ENCODE measurements at places on chromosomes 2 and 18.

- no peak for DNase-seq
Observed at GRCh38 chr18:36075862-36076587, 8.7 kb upstream of the RPRD1A start.

DNA sequence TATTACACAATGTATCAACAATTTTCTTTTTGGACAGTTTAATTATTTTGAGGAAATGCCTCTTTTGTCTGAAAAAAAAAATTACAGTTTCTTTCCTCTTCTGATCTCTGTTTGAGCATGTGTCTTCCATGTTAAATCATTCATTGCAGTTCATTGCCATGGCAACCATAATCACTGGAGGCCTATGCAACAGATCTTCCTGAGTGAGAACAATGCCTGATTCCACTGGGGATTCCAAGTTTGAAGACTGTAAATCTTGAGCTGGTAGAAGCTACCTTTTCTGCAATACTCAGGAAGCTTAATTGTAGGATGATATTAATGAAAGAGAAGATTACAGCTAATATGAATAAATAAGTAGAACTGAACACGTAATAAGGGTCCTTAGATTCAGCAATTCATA is 721.4 kb upstream of the CNTNAP5 start:
- no peak for DNase-seq

DNA sequence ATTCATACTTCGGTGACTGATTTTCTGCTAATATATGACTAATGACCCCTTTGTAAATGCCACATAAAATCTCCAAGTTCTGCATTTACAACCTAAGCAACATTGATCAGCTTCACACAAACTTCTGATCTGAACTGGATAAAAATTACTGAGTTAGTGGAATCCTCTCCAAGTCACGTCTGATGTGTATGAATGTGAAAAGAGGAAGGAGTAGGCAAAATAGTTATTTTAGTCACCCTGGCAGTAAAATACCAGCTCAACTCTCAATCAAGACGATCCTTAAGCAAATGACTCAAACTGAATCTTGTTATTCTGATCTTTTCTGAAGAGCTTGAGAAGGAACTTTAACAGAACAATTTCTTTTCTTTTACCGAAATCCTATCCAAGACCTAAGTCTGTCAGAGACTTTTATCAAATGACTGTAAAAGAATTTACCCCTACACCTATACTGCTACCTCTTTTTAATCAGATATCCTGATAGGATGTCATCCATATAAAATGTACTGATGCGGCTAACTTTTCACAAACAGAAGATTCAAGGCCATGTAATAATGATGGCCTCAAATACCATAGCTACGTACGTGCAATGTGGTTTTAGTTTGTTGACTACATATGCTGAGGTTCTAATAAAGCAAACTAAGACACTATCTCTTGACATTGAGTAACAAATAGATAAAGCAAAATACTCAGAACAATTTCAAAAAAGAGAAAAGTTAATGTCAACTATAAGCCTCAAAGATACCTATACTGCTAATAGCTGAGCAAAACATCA is 23.7 kb downstream of the CUL3 start:
- no peak for DNase-seq

DNA sequence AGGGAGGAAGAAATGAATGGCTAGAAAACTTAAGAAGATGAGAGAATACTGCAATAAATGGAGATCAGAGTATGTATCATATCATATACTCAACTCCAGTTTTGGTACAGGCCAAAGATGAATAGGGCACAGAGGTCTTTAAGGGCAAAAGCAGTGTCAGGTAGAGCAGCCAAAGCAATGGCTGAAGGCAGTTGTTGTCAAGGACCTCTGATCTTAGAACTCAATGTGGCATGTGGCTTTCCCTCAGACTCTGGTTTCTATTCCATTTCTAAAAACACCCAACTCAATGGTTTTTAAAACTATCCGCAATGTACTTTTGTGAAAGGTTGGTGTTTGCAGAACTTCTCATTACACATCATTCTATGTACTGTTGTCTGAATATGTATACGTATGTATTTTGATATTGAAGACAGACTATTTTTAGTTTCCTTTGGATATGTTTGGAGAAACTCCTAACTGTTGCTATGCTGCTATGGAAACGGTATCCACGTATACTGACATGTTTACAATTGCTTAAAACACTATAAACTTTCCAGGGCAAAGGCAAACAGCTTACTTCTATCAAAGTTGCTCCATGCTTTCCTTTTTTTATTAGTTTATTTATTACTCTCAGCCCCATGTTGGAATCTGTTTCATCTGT is 58.1 kb upstream of the PELI1 start:
- no peak for DNase-seq

DNA sequence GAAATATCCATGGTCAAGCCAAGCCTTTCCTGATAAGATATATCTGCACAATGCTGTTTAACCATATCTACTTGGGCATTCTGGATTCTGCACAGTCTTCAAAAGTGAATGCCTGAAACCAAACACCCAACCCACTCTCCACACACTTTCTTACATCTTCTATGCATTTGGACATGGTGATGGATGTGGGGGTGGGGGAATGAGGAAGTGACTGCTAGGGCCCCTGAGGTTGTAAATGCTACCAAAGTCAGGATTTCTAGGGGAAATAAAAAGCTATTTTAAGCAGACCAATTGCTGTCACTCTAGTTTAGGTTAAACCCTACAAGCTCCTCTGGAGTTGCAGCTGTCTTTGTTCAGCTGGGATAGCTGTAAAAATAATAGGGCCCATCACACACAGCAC is 26.7 kb upstream of the TGFA start:
- DNase-seq, result no peak

DNA sequence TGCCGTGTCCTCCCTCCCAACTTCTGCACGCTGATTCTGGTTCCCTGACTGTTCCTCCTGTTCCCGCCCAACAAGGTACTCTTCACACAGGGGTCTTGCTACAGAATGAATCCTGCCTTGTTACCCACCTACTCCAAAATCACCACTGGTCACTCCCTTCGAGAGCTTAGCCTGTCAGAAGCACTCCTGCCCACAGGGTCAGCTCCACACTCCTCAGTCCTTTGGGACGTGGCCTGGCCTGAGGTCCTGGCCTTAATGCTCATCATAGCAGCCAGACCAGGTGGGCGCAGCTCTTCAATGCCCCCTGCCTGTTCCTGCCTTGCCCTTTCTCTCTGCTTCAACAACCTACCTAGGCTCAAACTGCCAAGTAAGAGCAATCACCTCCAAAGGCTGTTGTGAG is 27.8 kb upstream of the ID2 start:
- no peak for DNase-seq

GRCh38 chr2:177031438-177032180 is 181.0 kb upstream of the HNRNPA3 start:
- no peak for DNase-seq

- DNase-seq, result no peak
Observed at GRCh38 chr18:67199993-67200617, 316.4 kb downstream of the DSEL start.

- peak; percentile 51 for DNase-seq
Observed at GRCh38 chr2:237864444-237864931, 5.1 kb downstream of the RAMP1 start.

DNA sequence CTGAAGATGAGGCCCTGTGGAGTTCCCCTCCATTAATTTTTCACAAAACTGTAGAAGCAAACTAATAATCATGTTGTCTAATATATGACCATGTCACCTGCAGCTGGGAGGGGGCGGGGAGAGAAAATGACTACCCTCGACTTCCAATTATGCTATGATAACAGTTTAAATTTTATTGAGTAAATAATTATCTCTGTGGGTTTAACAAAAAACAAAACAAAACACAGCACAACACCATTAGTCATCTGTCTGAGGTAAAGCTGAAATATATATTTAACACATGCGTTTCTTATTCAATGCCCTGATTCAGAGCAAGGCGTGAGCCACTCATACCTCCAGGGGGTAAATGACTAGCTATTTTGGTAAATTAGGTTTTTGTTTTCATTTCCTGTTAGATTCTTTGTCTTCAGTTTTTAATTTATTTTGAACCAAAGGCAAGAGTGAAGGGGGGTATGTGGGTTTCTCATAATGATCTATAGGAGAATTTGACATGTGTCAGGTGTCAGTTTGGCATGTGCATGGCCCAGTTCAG is 77.4 kb upstream of the ZCCHC2 start:
- peak; percentile 36 for DNase-seq

DNA sequence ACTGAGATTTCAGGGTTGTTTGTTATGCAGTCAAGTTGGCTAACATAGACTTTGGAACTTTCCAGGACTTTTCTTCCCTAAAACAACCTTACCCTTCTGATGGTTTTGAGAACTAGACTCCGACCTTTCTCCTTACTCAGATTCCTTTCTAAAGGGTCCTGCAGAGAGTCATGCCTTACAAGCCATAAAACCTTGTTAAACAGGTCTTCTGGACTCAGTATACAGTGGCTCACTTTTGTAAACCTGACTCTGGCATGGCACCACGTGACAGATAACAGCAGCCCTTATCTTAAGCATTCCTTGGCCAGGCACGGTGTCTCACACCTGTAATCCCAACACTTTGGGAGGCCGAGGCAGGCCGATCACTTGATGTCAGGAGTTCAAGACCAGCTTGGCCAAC is 253.2 kb upstream of the RAB6C start:
- peak; percentile 21 for DNase-seq

DNA sequence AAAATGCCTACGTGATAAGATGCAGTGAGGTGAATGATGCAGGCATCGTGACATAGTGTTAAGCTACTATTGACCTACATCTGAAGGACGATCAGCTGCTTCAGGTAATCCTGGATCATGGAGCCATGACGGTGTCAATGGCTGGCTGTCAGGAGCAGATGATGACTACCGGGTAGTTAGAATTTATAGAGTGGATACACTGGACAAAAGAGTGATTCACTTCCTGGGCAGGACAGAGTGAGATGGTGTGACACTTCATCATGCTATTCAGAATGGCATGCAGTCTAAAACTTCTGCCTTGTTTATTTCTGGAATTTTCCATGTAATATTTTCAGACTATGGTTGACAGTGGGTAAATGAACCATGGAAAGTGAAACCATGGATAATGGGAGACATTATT is 29.5 kb downstream of the METTL8 start:
- no peak for DNase-seq

GRCh38 chr2:181850936-181851560 is 40.5 kb upstream of the ITPRID2 start:
- no peak for DNase-seq

GRCh38 chr2:225598426-225598825 is 198.9 kb downstream of the NYAP2 start:
- DNase-seq, result no peak

- DNase-seq, result no peak
Observed at GRCh38 chr2:217107480-217107879, 247.6 kb upstream of the TNP1 start.

DNA sequence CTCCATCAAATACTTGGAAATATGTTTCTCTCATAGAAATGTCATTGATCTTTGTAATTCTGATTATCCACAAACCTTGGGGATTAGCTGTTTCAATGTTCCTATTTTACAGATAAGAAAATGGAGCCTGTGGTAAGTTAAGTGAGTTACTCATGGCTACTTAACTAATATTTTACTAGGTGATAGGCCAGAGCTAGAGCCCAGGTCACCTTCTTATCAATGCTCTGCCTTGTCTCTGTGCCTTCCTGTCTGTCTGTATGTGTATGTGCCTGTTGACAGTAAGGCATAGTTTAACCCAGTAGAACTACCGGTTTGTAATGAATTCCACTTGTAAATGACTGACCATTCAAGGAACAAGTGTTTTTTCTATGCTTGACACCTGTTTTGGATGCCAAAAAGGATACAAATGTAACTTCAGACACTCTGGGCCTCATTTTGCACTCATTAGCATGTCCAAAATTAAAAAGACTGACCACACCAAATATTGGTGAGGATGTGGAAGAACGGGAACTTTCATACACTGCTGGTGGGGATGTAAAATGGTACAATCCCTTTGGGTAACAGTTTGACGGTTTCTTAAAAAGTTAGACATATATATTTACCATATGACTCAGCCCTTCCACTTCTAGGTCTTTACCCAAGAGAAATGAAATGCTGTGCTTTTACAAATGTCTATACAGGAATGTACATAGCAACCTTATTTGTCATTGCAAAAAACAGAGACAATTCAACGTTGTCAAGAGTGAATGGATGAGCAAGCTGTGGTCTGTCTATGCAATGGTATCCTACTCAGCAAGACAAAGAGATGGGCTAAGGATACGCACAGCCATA is 19.6 kb upstream of the IL1A start:
- DNase-seq, result no peak

DNA sequence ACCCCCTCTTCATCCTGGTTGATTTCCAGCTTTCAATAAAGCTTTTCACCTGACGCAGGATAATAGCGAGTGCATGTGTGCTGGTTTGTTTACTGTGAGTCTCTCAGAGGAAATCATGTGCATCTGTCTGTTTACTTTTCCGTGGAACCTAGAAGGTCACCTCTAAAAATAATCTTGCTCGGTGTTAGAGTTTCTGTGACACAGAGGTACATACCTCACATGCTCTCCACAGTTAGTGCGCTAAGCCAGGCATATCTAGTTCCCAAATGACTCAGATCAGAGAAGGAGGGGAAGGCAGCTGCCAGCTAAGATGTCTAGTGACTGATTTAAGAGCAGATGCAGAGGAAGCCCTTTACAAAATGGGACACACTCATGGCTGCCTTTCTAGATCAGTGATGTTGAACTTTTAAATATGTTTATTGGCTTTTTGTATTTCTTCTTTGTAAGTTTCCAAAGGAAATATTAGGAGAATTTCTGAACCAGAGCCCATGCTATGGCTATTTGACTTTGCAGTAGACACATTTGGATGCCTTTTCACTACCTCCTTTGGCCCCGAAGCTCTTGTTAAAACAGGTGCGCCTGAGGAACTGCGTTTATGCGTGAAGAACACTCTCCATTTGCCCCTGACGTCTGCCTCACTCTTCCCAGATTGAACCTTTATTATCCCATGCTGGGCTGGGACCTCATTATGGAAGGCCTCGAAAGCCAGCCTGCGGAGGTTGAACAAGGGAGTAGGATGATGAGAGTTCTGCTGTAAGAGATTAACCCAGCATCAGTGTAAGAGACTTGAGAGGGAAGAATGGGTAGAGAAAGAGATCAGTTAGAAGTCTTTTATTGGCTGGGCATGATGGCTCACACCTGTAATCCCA is 145.6 kb downstream of the FAM161A start:
- DNase-seq, result no peak

- no peak for DNase-seq
Observed at GRCh38 chr18:11729556-11729955, 40.5 kb downstream of the GNAL start.

GRCh38 chr2:155099784-155100183 is 401.3 kb downstream of the KCNJ3 start:
- DNase-seq, result no peak

DNA sequence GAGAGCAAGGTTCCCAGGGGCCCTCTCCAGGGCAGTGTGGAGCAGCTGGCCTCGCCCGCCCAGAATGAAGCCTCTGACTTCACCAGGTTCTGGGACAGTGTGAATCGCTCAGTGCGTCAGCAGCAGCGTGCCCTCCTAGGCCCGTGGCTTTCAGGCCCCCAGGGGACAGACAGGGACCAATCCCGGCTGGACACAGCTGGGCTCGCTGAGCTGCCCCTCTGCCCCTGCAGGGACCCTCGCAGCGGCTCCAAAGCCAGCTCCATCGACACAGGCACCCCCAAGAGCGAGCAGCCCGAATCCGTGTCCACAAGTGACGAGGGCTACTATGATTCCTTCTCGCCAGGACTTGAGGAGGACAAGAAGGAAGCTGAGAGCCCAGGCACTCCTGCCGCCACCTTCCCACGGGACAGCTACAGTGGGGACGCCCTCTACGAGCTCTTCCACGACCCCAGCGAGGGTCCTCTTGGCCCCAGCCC is 7.6 kb downstream of the AMER3 start:
- DNase-seq, result no peak

All from right atrium auricular region (tissue), 2 donors.